Activated naive CD8-positive, alpha-beta T cell treated with anti-CD3 and anti-CD28 coated beads for 36 hours (primary cell): ENCODE measurements at places on chromosomes 1 and 21. TPM values are rescaled to one million over a fixed set of nuclear protein-coding genes. Genes with fewer than 3 reads are reported as not detected.

MPL gene
- not detected for total RNA-seq

FALEC gene
- total RNA-seq = not detected

- DNase-seq = no peak
Measured at GRCh38 chr1:69570356-69570755, 2.6 kb downstream of the LRRC7 start.

CELA2B gene
- total RNA-seq = not detected

GRCh38 chr1:170853302-170853701, 82.0 kb upstream of the MROH9 start:
- no peak for DNase-seq

DNA sequence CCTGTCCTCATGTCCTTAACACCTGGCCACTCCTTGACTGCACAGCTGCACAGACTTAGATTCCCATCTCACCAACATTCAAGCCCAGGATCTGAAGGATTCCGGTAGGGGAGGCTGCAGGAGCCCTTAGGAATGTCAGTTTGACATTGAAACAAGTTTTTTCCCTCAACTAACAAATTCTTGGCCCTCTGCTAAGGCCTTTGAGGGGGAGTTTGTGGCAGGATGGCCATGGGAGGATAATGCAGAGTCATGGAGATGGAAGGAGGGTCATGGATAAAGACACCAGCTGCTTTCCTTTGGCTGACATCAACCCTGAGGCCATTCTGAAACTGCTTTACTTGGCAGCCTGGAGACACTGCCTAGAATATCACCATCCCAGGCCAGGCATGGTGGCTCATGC, 63.4 kb upstream of the PPP2R5A start:
- no peak for DNase-seq

GRCh38 chr1:74689621-74690363, 16.2 kb upstream of the ERICH3 start:
- DNase-seq = peak; percentile 23

GRCh38 chr21:46038871-46039397, 57.4 kb downstream of the COL6A1 start:
- no peak for DNase-seq

DYNLT5 gene
- not detected for total RNA-seq

JTB gene
- 204 TPM for total RNA-seq

DNA sequence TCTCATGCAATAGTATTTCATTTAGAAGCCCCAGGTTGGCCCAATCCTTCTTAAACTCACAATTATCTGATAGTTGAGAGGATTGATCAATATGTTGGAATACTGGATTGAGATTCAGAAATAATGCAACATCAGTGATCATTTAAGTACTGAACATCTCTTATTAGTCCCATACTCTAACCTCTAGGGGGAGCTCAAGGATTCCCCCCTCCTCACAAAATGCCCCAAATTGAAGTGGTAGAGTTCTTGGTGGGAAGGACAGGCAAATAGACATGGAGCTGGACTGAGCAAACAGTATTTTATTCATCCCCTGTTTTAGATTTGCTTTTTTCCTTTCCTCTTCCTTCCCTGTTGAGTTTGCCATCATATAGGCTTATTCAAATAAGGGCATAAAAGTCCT, 62.8 kb downstream of the NGF start:
- no peak for DNase-seq

OR10K2 gene
- not detected for total RNA-seq

GRCh38 chr1:179001451-179001850, 24.2 kb upstream of the FAM20B start:
- no peak for DNase-seq

OR2L13 gene
- total RNA-seq = not detected

GRCh38 chr1:236502972-236503639, 20.7 kb upstream of the LGALS8 start:
- no peak for DNase-seq
